ENCODE measurements at places on chromosomes 11 and 22.

DNA sequence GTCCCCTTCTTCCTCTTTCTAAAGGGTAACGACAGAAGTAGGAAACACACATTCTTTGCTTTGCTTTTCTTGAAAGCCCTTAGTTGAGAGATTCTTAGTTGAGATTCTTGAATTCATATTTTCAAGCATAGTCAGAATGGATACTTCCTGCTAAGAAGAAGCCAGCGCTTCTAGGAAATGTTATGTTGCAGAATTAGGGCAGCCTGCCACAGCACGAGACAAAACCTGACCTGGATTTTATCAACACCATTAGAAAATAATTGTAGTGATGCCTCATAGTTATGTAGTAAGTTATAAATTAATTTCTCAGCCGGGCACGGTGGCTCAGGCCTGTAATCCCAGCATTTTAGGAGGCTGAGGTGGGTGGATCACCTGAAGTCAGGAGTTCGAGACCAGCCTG, 37.9 kb upstream of the NUP160 start:
- DNase-seq, result peak; percentile 39

- no peak for DNase-seq
Observed at GRCh38 chr11:19499999-19500398, 212.6 kb upstream of the NAV2 start.

GRCh38 chr11:36388951-36389350, 92.9 kb downstream of the PRR5L start:
- DNase-seq, result no peak

- peak; percentile 57 for DNase-seq
Observed at GRCh38 chr11:128776424-128777284, 82.8 kb downstream of the FLI1 start.

GRCh38 chr22:36331306-36331911, 56.4 kb downstream of the MYH9 start:
- peak; percentile 91 for DNase-seq

- peak; percentile 24 for DNase-seq
Observed at GRCh38 chr11:4048340-4048739, 46.3 kb upstream of the RRM1 start.

DNA sequence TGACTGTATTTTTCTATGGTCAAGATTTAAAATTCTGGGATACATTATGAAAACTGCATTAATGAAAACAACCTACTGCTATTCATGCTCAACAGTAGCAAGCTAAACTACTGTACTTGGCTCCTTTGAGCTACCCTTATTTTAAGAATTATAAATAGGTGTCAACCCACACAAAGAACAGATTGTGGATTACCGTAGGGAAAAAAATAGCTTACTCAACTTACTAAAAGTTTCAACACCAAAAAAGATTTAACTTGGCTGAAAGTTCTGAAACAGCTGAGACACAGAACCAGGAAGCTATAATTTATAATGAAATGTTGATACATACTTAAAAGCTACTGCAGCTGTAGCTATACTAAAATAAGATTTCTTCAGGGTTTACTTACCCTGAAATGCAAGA, 10.1 kb downstream of the LIN7C start:
- DNase-seq, result no peak

- DNase-seq, result no peak
Observed at GRCh38 chr11:400241-400689, 6.3 kb downstream of the PKP3 start.

DNA sequence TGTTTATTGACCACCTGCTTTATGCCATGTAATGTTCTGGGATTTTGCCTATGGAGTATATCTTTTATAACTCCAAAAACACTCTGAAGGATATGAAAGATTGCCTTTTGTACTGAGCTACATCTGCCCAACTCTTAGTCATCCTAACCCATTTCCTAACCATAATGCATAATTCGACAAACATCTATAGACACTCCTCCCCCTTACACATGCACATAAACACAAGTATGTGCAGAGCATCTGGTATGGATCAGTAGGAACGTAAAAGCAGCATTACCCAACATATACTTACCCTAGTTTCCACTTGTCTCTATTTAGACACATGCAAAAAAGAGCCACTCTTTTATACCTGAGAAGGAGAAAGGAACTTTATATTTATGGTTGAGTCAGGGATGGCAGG, 272.8 kb downstream of the FAM76B start:
- DNase-seq, result no peak
